ENCODE measurements at places on chromosomes 5 and 9. TPM values are rescaled to one million over a fixed set of nuclear protein-coding genes. Genes with fewer than 3 reads are reported as not detected.

DNA sequence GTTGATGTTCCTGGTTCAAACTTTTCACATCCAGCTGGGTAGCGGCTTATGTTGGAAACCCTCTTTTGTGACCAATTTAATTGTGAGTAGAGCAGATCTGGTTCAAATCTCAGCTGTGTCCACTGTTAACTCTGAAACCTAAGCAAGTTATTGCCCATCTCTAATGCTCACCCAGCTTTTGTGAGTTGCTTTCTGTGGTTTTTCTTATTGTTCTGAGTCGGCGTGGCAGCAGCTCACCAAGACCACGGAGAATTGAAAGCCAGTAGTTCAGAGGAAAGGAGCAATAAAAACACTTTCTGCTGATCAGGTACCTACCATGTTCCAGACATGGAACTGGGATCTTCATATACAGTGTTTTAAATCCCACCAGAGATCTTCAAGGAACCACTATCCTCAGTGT is 114.4 kb downstream of the DOCK2 start:
- peaks cover 61% of the 10 kb centered on the region for H3K36me3 ChIP-seq
- H3K4me1 ChIP-seq = peaks cover 16% of the 10 kb centered on the region
- H3K4me3 ChIP-seq = no peak overlapping the region
- H3K27ac ChIP-seq = no peak overlapping the region

DNA sequence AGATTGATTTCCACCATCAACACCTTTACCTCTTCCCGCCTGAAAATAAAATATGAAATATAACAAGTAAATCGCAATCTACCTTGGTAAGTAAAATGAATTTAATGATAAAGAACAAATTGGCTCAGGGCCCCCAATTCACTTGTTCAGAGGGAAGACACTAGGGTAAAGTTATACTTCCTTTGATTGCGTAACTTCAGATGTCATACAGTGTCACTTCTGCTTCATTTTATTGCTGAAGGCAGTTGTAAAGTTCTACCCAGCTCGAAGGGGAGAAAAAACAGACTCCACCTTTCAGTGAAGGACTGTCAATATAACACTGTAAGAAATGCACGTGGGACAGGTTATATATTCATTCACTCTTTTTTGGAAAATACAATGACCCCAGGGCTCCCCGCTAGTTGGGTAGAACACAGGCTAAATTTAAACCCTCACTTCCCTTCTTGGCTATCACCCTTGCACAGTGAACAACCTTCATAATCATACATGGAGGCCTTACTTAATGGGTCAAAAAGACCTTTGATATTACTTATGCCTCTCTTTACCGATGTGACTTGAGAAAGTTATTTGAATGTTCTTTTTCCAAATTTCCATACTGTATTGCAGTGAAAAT is 848.8 kb downstream of the MAT2B start:
- H3K27me3 ChIP-seq = no peaks in the 10 kb centered on the region
- DNase-seq = no peak
- no peak overlapping the region for H3K4me3 ChIP-seq
- H3K4me1 ChIP-seq = no peaks in the 10 kb centered on the region

- no peaks in the 10 kb centered on the region for H3K36me3 ChIP-seq
- H3K27me3 ChIP-seq = no peaks in the 10 kb centered on the region
- no peak overlapping the region for H3K4me3 ChIP-seq
- DNase-seq = no peak
- H3K27ac ChIP-seq = no peak overlapping the region
- no peaks in the 10 kb centered on the region for H3K4me1 ChIP-seq
Observed at GRCh38 chr5:83364312-83365299, 106.9 kb upstream of the VCAN start.

- H3K4me1 ChIP-seq = peaks cover 2% of the 10 kb centered on the region
- no peak overlapping the region for H3K27ac ChIP-seq
- peaks cover 4% of the 10 kb centered on the region for H3K27me3 ChIP-seq
- no peak for DNase-seq
- H3K4me3 ChIP-seq = no peak overlapping the region
Observed at GRCh38 chr9:74855072-74855471, 32.6 kb downstream of the TRPM6 start.

- H3K4me1 ChIP-seq = peaks cover 9% of the 10 kb centered on the region
- no peaks in the 10 kb centered on the region for H3K36me3 ChIP-seq
- H3K27ac ChIP-seq = no peak overlapping the region
- H3K4me3 ChIP-seq = no peak overlapping the region
Observed at GRCh38 chr5:172696171-172696849, 55.2 kb downstream of the NEURL1B start.

DNA sequence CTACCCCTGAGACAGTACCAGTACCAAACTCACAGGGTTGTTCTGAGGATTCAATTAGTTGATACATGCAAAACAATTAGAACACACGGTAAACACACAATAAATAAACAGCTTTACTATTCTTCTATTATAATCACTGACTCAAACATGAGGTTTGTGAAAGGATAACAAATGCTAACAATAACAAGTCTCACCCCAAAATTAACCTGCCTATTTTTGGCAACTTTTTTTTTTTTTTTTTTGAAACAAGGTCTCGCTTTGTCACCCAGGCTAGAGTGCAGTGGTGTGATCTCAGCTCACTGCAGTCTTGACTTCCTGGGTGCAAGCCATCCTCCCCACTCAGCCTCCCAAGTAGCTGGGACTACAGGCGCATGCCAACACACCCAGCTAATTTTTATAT is 6.5 kb downstream of the ECPAS start:
- no peak overlapping the region for H3K27ac ChIP-seq
- peaks cover 45% of the 10 kb centered on the region for H3K4me1 ChIP-seq
- H3K4me3 ChIP-seq = no peak overlapping the region

GRCh38 chr5:173984218-173984617 is 4.8 kb upstream of the C5orf47 start:
- no peaks in the 10 kb centered on the region for H3K4me1 ChIP-seq
- peak; percentile 23 for DNase-seq
- H3K36me3 ChIP-seq = no peaks in the 10 kb centered on the region
- H3K27me3 ChIP-seq = peaks cover 15% of the 10 kb centered on the region
- no peak overlapping the region for H3K27ac ChIP-seq

- H3K4me1 ChIP-seq = peaks cover 59% of the 10 kb centered on the region
- H3K36me3 ChIP-seq = peaks cover 14% of the 10 kb centered on the region
- peak overlapping the region; percentile 72 for H3K27ac ChIP-seq
- DNase-seq = peak; percentile 87
- H3K27me3 ChIP-seq = no peaks in the 10 kb centered on the region
- H3K4me3 ChIP-seq = peak overlapping the region; percentile 81
Observed at GRCh38 chr5:177362610-177363507, 5.1 kb downstream of the RGS14 start.

DNA sequence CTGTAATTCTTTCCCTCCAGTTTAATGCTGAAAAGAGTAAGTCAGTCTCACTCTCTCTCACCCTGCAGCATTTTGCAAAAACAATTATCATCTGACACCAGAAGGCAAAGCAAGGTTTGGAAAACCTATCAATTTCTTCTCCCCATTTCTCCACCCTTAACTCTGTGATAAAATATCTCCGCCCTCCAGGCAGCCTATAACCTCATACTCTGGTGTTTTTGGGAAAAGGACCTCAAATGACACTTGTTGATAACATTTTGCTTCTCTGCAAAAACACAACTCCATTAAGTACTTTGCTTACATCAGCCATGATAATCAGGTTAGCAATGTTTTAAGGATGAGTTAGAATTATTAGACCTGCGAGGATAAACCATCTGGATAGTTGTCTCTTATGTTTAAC is 2.3 kb downstream of the ANKH start:
- peaks cover 1% of the 10 kb centered on the region for H3K36me3 ChIP-seq
- peaks cover 26% of the 10 kb centered on the region for H3K4me1 ChIP-seq
- H3K27me3 ChIP-seq = peaks cover 6% of the 10 kb centered on the region
- H3K4me3 ChIP-seq = peak overlapping the region; percentile 84

DNA sequence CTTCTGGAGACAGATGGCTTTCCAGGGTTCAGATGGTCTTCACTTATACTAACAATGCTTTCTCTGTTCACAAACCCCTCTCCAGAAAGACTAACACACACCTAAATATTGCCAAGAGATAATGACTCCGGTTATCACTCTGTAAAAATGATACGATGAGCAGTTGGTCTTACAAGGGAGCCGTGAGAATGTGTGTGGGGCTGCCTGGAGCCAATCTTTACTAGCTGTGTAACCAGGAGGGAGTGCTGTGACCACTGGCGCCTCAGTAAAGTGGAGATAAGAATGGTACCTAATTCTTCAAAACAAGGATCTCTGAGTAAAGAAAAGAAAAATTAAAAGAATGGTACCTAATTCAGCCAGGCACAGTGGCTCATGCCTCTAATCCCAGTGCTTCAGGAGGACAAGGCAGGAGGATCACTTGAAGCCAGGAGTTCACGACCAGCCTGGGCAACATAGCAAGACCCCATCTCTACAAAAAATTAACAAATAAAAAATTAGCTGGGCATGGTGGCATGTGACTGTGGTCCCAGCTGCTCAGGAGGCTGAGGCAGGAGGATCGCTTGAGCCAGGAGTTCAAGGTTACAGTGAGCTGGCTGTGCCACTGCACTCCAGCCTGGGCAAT is 39.9 kb upstream of the IL17B start:
- peaks cover 2% of the 10 kb centered on the region for H3K4me1 ChIP-seq
- peaks cover 3% of the 10 kb centered on the region for H3K27me3 ChIP-seq
- no peaks in the 10 kb centered on the region for H3K36me3 ChIP-seq
- no peak overlapping the region for H3K27ac ChIP-seq
- no peak for DNase-seq
- H3K4me3 ChIP-seq = no peak overlapping the region

GRCh38 chr5:108432024-108432423 is 50.1 kb upstream of the FBXL17 start:
- no peaks in the 10 kb centered on the region for H3K27me3 ChIP-seq
- no peak overlapping the region for H3K4me3 ChIP-seq
- no peak overlapping the region for H3K27ac ChIP-seq
- no peak for DNase-seq
- no peaks in the 10 kb centered on the region for H3K4me1 ChIP-seq

DNA sequence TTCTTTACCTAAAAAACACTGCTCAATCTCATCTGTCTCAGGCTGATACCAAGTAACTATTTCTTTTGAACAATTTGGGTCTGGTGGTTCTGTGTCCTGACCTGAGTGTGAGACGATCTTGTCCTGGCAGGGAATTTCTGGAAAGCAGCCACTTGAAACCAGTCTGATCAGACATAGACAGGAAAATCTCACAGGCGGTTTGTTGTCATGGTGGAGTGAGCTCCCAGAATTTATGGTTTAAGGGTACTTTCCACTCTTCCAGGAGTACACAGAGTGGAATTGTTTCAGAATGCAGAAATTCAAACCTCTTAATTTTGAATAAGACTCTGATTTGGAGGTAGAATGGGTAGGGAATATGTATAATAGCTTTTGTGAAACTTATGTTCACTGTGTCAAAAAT is 268.2 kb downstream of the ISL1 start:
- H3K27me3 ChIP-seq = no peaks in the 10 kb centered on the region
- H3K27ac ChIP-seq = no peak overlapping the region
- no peak for DNase-seq
- no peak overlapping the region for H3K4me3 ChIP-seq
- no peaks in the 10 kb centered on the region for H3K36me3 ChIP-seq

GRCh38 chr9:520302-520701 is 305.6 kb downstream of the DOCK8 start:
- no peak overlapping the region for H3K4me3 ChIP-seq
- no peaks in the 10 kb centered on the region for H3K36me3 ChIP-seq
- H3K27ac ChIP-seq = no peak overlapping the region
- H3K27me3 ChIP-seq = peaks cover 5% of the 10 kb centered on the region
- H3K4me1 ChIP-seq = peaks cover 12% of the 10 kb centered on the region
- no peak for DNase-seq

DNA sequence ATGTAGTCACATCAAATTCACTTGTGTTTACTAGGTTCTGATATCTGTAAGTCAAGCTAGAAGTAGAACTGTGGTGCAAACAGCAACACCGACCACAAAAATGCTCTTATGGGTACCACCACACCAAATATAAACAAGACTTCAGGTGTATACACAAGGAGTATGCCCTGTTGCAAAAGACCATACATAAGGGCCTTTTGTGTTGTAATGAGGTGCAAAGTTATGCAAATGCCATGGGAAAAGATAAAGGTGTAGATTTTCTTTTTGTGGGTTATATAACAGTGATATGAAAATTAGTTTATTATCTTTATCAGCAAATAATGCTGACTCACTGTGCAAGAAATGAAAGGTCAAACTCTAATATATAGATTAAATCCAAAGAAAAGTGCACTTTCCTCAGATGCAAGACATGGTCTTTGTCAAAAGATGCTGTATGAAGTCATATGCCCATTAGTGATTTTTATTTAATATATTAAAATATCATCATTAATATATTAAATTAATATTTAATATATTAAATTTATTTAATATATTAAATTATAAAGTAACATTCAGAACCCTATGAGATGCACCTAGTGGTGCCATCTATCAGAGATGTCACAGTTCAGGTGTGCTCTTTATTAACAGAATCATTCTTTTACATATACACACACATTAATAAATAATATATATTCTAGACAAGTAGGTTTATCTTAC is 26.7 kb upstream of the ALDH1A1 start:
- no peaks in the 10 kb centered on the region for H3K27me3 ChIP-seq
- H3K27ac ChIP-seq = no peak overlapping the region
- no peaks in the 10 kb centered on the region for H3K4me1 ChIP-seq
- no peak overlapping the region for H3K4me3 ChIP-seq

GRCh38 chr5:54785729-54786591 is 199.4 kb downstream of the ESM1 start:
- peaks cover 18% of the 10 kb centered on the region for H3K27me3 ChIP-seq
- no peak overlapping the region for H3K4me3 ChIP-seq
- no peaks in the 10 kb centered on the region for H3K4me1 ChIP-seq
- DNase-seq = peak; percentile 47
- H3K27ac ChIP-seq = no peak overlapping the region

- no peaks in the 10 kb centered on the region for H3K36me3 ChIP-seq
- peaks cover 15% of the 10 kb centered on the region for H3K4me1 ChIP-seq
- peaks cover 10% of the 10 kb centered on the region for H3K27me3 ChIP-seq
- peak overlapping the region; percentile 96 for H3K4me3 ChIP-seq
Observed at GRCh38 chr9:130835441-130836298, 616 bp downstream of the ABL1 start.

- H3K4me1 ChIP-seq = peaks cover 41% of the 10 kb centered on the region
- no peak for DNase-seq
- H3K4me3 ChIP-seq = peak overlapping the region; percentile 97
- peaks cover 20% of the 10 kb centered on the region for H3K36me3 ChIP-seq
- peaks cover 5% of the 10 kb centered on the region for H3K27me3 ChIP-seq
Observed at GRCh38 chr9:15421990-15422371, 695 bp upstream of the SNAPC3 start.

DNA sequence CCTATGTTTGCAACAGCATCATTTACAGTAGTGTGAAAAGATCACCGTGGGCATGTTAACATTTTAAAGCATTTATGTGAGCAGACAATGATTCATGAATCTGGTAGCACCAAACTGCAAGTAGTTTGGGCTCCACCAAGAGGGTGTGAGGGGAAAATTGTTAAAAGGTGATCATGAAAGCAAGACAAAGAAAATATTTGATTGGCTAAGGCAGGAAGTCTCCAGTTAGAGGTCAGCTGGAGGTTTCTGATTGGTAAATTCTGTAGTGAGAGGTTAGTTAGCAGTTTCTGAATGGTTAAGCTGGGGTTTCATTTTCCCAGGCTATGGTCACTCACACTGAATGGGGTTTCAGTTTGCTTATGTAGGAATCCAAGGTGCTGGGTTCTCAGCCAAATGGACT is 13.5 kb upstream of the DRD1 start:
- H3K36me3 ChIP-seq = no peaks in the 10 kb centered on the region
- no peak overlapping the region for H3K27ac ChIP-seq
- peaks cover 7% of the 10 kb centered on the region for H3K4me1 ChIP-seq
- no peak for DNase-seq
- no peak overlapping the region for H3K4me3 ChIP-seq

Gene FBLL1
- total RNA-seq = not detected

Gene ZFYVE16
- 9.4 TPM for total RNA-seq

Gene MLLT3
- 26.5 TPM for total RNA-seq

Gene KLF4
- 1.0 TPM for total RNA-seq

Gene ALAD
- total RNA-seq = 24.9 TPM

Gene C9
- total RNA-seq = not detected

Gene PAXX
- 90.2 TPM for total RNA-seq

Gene SLC6A3
- not detected for total RNA-seq

Gene SLC6A7
- total RNA-seq = not detected

Gene OSTF1
- total RNA-seq = 42.4 TPM

All from activated CD4-positive, alpha-beta T cell treated with anti-CD3 and anti-CD28 coated beads, Interleukin-2, amount 10 ng/mL, durations not matched to agents 24 days and 14 days (primary cell).